ENCODE measurements at places on chromosomes 6 and 20. TPM values are rescaled to one million over a fixed set of nuclear protein-coding genes. Genes with fewer than 3 reads are reported as not detected.

CSNK2B gene
- total RNA-seq: 323 TPM

MRPS10 gene
- total RNA-seq: 53.4 TPM

MAS1 gene
- 0.05 TPM for total RNA-seq

PDE7B gene
- 12.0 TPM for total RNA-seq

PTP4A1 gene
- 73.5 TPM for total RNA-seq

TNFAIP3 gene
- total RNA-seq: 9.1 TPM

ARHGAP40 gene
- not detected for total RNA-seq

GRCh38 chr6:378090-378957 is 13.2 kb upstream of the IRF4 start:
- no peak overlapping the region for H3K4me3 ChIP-seq
- no peaks in the 10 kb centered on the region for H3K36me3 ChIP-seq
- no peak for DNase-seq

- no peaks in the 10 kb centered on the region for H3K36me3 ChIP-seq
- H3K27me3 ChIP-seq: no peaks in the 10 kb centered on the region
- DNase-seq: no peak
- H3K27ac ChIP-seq: no peak overlapping the region
- H3K4me1 ChIP-seq: no peaks in the 10 kb centered on the region
- H3K4me3 ChIP-seq: no peak overlapping the region
Observed at GRCh38 chr6:79305020-79305419, 70.5 kb upstream of the HMGN3 start.

DNA sequence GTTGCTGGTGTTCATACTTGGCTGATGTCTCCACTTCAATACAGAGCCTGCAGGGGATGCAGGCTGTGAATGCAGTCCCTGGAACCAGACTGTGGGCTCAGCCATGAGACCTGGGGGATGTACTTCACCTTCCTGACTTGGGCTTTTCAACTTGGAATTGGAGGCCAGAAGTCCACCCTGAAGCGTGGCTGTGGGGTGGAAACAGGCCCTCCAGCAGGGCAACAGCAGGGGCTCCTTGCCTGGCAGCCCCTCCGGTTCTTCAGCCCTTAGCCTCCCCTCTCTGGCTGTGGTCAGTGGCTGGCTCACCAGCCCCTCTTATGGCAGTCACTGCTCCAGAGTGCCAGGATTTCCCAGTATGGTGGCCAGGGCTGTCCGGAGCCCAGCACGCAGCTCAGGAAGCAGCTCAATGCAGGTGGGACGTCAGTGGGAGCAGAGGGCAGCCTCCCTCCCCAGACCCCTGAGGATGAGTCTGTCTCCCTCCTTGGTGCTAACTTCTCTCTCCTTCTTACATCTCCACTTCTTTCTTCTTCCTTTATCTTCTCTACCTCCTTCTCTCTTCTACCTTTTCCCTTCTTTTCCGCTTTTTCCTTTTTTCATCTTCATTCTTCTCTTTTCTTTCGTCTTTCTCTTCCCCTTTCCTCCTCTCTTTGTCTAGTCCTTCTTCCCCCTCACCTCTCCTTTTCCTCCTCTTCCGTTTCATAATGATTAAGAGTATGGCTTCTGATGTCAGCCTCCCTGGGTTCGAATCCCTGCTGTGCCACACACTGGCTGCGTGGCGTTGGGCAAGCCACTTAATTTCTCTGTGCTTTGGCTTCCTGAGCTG is 45.3 kb downstream of the SLC52A3 start:
- no peak for DNase-seq
- no peaks in the 10 kb centered on the region for H3K36me3 ChIP-seq
- H3K27me3 ChIP-seq: peaks cover 5% of the 10 kb centered on the region
- no peak overlapping the region for H3K4me3 ChIP-seq
- H3K27ac ChIP-seq: no peak overlapping the region

GRCh38 chr6:44538807-44539201 is 151.3 kb downstream of the CDC5L start:
- H3K4me1 ChIP-seq: no peaks in the 10 kb centered on the region
- no peak overlapping the region for H3K4me3 ChIP-seq
- H3K36me3 ChIP-seq: no peaks in the 10 kb centered on the region
- no peaks in the 10 kb centered on the region for H3K27me3 ChIP-seq
- no peak overlapping the region for H3K27ac ChIP-seq

DNA sequence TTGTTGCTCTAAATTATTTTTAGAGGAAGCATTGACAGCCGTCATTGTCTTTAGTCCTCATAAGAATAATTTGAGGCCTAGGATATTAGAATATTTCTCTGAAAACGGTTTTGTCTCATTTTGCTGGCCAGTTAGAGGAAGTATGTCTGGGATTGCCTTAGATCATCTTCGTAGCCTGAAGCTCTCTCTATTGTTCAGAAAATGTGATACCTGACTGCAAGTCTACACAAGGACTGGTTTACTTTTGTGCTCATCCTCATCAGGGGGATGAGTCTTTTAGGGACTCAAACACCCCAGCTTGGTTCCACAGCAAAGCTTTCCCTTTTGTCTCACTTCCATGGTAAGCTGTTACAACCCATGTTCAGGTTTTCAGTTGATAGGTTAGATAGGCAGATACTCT is 141.8 kb downstream of the FARS2 start:
- H3K4me1 ChIP-seq: no peaks in the 10 kb centered on the region
- H3K27ac ChIP-seq: no peak overlapping the region
- DNase-seq: no peak

GRCh38 chr6:373773-374724 is 17.5 kb upstream of the IRF4 start:
- no peak overlapping the region for H3K27ac ChIP-seq
- no peak for DNase-seq
- H3K36me3 ChIP-seq: no peaks in the 10 kb centered on the region
- peaks cover 68% of the 10 kb centered on the region for H3K27me3 ChIP-seq

DNA sequence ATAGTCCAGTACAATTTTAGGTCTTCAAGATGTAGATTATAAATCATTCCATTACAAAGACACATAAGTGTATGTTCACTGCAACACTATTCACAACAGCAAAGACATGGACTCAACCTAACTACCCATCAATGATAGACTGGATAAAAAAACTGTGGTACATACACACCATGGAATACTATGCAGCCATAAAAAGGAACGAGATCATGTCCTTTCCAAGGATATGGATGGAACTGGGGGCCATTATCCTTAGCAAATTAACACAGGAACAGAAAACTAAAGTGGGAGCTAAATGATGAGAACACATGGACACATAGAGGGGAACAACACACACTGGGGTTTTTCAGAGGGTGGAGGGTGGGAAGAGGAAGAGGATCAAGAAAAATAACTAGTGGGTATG is 6.3 kb downstream of the RTN4IP1 start:
- no peak overlapping the region for H3K4me3 ChIP-seq
- no peak overlapping the region for H3K27ac ChIP-seq
- no peak for DNase-seq
- H3K36me3 ChIP-seq: peaks cover 22% of the 10 kb centered on the region

DNA sequence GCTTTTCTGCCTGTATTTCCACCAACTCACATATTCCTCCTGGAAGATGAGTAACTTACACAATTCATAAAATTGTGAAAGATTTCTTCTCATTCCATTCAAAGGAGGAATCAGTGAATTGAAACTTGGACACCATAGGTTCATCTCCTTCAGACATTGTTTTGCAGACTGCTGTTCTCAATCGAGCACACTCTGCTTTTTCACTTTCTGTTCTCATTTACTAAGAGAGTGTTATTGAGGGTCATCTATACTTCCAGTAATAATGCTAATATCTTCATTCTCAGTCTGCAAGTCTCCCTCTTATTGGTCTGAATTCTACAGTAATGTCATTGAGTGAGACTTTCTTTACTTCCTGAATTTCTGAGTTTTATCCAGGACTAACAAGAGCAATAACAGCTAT is 67.5 kb upstream of the FUT9 start:
- DNase-seq: no peak
- H3K36me3 ChIP-seq: no peaks in the 10 kb centered on the region
- no peak overlapping the region for H3K27ac ChIP-seq
- no peaks in the 10 kb centered on the region for H3K4me1 ChIP-seq

- H3K4me3 ChIP-seq: no peak overlapping the region
- no peaks in the 10 kb centered on the region for H3K36me3 ChIP-seq
- DNase-seq: no peak
- H3K4me1 ChIP-seq: no peaks in the 10 kb centered on the region
- H3K27me3 ChIP-seq: no peaks in the 10 kb centered on the region
Observed at GRCh38 chr20:25364180-25364788, 26.4 kb downstream of the ABHD12 start.

GRCh38 chr6:34131326-34132290 is 14.3 kb downstream of the GRM4 start:
- no peaks in the 10 kb centered on the region for H3K4me1 ChIP-seq
- H3K36me3 ChIP-seq: no peaks in the 10 kb centered on the region
- H3K27me3 ChIP-seq: peaks cover 13% of the 10 kb centered on the region
- H3K4me3 ChIP-seq: no peak overlapping the region
- DNase-seq: no peak

DNA sequence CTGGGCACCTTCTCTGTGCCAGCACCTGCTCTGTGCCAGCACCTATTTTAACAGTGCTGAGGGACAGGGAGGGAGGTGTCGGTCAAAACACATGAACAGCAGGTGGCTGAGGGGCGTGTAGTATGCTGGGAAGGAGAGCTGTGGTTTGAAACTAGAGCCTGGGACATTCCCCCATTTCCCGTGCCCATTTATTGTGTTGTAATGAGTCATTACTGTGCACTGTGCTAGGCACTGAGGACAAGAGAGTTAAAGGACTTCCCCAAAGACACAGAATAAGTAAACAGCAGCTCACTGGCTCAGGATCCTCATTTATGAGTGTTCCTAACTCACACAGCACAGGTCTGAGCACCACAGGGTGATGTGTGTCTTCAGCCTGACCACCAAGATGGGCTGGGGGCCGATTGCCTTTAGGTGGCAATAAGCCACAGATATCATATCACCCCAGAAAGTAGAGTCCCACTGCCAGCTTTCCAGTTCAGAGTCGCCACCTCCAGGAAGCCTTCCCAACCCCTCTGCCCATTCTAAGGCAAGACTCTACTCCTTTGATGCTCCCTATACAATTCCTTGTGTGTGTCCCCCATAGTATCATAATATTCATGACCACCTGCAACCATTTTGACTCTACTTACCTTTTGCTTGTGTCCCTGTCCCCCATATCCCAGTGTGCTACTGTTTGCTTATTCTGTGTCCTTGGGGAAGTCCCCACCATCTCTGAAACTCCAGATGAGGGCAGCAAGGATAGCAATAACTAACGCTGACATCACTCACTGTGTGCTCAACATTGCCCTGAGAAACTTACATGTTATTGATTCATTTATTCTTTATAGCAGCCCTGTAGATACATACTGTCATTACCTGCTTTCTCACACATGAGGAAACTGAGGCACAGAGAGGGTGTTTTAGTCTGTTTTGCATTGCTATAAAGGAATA is 87.3 kb downstream of the TOX2 start:
- H3K36me3 ChIP-seq: no peaks in the 10 kb centered on the region
- H3K27me3 ChIP-seq: no peaks in the 10 kb centered on the region
- H3K27ac ChIP-seq: no peak overlapping the region
- no peaks in the 10 kb centered on the region for H3K4me1 ChIP-seq
- DNase-seq: no peak

- no peaks in the 10 kb centered on the region for H3K27me3 ChIP-seq
- H3K4me3 ChIP-seq: no peak overlapping the region
- H3K36me3 ChIP-seq: no peaks in the 10 kb centered on the region
- no peaks in the 10 kb centered on the region for H3K4me1 ChIP-seq
- no peak for DNase-seq
Observed at GRCh38 chr20:48490961-48491831, 336.6 kb downstream of the PREX1 start.

- H3K4me1 ChIP-seq: peaks cover 54% of the 10 kb centered on the region
- no peaks in the 10 kb centered on the region for H3K36me3 ChIP-seq
- peak; percentile 73 for DNase-seq
- no peaks in the 10 kb centered on the region for H3K27me3 ChIP-seq
- H3K27ac ChIP-seq: peak within 1 kb of the TSS; percentile 94
Observed at GRCh38 chr20:23086056-23086566, at the start of gene CD93. CD93 (minus strand) TSS chr20:23086324; CDS start chr20:23086192, 132 bp downstream.

GRCh38 chr20:35823147-35823546 is 51.3 kb downstream of the PHF20 start:
- peaks cover 2% of the 10 kb centered on the region for H3K36me3 ChIP-seq
- no peaks in the 10 kb centered on the region for H3K27me3 ChIP-seq
- no peak overlapping the region for H3K4me3 ChIP-seq

DNA sequence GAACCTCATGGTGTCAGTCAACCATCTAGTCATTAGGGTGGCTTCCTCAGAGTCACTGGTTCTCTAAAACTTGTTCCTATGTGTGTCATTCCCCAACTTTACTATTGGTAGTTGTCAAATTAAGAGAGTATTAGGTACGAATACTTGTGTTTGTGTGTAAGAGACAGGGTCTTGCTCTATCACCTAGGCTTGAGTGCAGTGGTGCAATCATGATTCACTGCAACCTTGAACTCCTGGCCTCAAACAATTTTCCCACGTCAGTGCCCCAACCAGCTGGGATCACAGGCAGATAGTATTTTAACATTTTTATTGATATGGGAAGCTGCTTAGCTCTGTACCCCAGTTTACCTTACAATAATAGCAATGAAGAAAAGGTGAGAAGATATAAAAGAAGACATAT is 50.6 kb downstream of the BMP6 start:
- no peak overlapping the region for H3K4me3 ChIP-seq
- DNase-seq: no peak
- H3K36me3 ChIP-seq: no peaks in the 10 kb centered on the region
- no peaks in the 10 kb centered on the region for H3K4me1 ChIP-seq
- peaks cover 3% of the 10 kb centered on the region for H3K27me3 ChIP-seq
- no peak overlapping the region for H3K27ac ChIP-seq

DNA sequence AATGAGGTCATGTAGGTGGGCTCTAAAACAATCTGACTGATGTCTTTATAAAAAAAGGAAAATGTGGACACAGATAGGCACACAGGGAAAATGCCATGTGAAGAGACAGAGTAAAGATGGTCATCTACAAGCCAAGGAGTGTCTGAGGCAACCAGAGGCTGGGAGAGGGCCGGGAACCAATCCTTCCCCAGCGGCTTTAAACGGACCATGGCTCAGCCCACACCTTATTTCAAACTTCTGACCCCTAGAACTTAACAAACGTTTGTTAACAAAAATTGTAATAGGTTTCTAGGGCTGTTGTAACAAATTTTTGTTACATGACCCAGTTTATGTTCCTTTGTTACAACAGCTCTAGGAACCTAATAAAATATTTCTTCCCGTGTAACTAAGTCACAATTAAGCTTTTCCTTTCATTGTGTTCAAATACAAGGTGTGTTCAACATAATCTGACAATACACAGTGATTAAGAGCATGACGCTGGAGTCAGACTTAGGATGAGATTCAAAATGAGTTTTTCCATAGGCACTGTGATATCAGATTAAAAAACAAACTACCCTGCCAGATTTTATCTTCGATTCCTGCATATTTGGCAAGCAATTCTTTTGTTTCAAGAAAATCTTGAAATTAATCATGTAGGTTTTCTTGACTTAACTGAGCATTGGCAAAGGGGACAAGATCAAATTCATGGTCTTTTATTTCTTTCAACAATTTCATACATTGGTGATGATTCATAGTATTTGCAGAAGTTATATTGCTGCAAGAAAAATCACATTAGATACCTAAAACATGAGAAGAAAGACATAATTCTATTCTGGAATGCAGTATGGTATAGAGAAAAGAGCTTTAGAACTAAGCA is 169.5 kb upstream of the RIPOR2 start:
- no peak overlapping the region for H3K4me3 ChIP-seq
- no peak for DNase-seq
- H3K4me1 ChIP-seq: no peaks in the 10 kb centered on the region
- peak overlapping the region; percentile 75 for H3K27ac ChIP-seq

- H3K36me3 ChIP-seq: no peaks in the 10 kb centered on the region
- H3K4me1 ChIP-seq: no peaks in the 10 kb centered on the region
- no peak overlapping the region for H3K27ac ChIP-seq
- no peak overlapping the region for H3K4me3 ChIP-seq
- H3K27me3 ChIP-seq: no peaks in the 10 kb centered on the region
Observed at GRCh38 chr20:6714279-6714711, 53.2 kb upstream of the BMP2 start.

All from heart left ventricle (tissue), 16 donors.